ENCODE measurements at places on chromosomes 7 and 10. TPM values are rescaled to one million over a fixed set of nuclear protein-coding genes. Genes with fewer than 3 reads are reported as not detected.

CALHM1 gene
- total RNA-seq = not detected

ERCC6 gene
- 13.3 TPM for total RNA-seq

SHH gene
- not detected for total RNA-seq

UCN3 gene
- total RNA-seq = not detected

CRHR2 gene
- 0.42 TPM for total RNA-seq

STAG3 gene
- 0.25 TPM for total RNA-seq

AMPH gene
- total RNA-seq = 2.1 TPM

DENND2A gene
- 4.7 TPM for total RNA-seq

FRAT1 gene
- 2.0 TPM for total RNA-seq

DNA sequence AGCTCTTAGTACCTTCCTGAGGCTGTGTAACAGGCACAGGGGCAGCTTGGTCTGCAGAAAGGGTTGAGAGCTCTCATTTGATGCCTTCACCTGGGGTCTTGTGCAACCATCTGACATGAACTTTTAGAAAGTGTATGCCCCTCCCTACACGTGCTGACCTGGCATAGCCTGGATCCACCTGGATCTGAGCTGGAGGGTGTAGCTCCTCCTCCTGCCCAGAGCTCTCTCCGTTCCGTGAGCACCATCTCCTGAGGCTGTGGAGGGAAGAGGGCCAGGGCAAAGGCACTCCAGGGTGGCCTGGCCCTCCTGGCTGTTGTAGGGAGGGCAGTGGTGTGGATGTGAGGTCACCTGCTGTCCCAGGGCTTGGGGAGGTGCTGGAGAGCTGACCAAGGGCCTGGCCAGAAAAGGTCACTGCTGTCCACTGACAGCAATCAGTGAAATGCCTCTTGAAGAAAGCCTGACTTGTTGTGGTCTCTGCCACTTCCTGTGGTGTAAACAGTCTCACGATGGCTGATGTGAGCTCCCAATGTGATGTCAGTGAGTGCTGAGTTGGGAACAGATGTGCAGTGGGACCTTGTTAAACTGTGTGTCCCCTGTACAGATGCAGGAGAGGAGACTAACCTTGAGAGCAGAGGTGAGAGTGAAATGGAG, 23.0 kb downstream of the AMZ1 start:
- DNase-seq = no peak

DNA sequence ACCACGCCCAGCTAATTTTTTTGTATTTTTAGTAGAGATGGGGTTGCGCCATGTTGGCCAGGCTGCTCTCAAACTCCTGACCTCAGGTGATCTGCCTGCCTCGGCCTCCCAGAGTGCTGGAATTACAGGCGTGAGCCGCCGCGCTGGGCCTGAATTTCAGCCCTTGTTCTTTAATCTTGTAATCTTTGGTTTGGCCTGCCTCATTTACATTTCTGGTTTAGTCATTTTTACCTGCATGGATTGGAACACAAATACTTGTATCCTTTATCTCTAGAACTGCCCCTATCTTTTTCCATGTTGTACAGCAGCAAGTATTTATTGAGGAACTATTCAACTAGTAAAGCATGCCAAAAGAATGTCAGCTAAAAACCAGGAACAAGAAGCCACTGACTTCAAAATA, 195.6 kb upstream of the FRMD4A start:
- no peak for DNase-seq

DNA sequence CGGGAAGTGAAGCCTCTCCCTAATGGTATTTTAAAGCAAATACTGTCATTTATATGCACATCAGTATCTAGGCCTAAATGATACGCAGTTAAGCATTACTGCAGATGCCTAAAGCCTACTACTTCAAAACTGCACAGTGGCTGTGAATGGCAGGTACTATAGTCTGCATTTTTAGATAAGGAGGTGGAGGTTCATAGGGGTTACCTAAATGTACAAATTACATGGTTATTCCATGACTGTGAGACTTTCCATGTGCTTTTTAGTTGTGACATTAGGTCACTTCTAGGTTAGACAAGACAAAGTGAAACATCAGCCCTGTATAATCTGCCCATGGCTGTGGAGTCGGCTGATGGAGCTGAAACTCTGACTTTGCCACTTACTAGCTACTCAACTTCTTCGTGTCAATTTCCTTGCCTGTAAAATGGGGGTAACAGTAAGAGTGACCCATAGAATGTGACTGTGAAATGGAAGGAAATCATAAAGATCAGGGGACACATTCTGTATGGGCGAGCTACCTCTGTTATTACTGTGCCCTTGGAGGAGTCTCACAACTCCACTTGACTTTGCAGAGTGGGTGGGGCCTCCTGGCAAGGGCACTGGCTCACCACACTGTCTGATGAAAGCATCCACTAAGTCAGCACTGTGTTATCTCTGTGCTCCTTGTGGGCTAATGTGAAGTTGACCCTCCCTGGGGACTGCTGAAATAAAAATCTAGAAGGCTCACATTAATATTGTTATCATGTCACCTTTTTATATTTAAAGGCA, 239.4 kb downstream of the TNS3 start:
- DNase-seq = no peak

DNA sequence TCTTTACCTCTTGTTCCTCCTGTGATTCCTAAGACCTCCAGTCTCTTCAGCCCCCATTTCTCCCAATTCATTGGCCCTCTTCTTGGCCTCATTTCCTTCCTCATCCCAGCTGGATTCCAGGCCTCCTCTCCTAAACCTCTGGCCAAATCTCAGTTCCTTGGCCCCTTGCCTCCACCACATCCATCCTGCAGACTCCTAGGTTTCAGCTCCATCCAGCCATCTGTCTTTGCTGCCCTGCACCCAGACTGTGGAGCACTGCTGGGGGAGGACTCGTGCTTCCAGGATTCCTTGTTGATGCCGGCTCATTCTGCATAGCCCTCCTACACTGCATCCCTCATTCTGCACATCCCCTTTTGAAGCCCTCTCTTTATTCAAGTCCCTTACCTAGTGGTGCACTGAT, 6.7 kb downstream of the PLAC9 start:
- no peak for DNase-seq

DNA sequence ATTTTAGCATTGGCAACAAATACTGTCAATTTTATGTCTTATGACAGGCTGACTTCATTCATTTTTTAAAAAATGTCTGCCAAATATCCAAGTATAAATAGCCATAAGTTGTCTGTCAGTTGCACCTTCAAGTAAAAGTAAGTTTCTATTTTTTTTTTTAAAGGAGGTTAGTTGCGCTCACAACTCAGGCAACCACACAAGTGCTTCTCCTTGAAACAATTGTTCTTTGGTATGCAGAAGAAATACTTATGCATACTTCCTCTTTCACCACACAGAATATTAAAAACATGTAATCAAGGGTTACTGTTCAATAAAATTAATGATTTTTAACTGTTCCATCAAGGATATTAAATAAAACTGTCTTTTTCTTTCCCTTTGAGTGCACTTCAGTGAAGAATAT, 97.9 kb downstream of the RTKN2 start:
- no peak for DNase-seq

- DNase-seq = no peak
These were observed 7.9 kb downstream of the PRSS58 start for GRCh38 chr7:142249918-142250317.

DNA sequence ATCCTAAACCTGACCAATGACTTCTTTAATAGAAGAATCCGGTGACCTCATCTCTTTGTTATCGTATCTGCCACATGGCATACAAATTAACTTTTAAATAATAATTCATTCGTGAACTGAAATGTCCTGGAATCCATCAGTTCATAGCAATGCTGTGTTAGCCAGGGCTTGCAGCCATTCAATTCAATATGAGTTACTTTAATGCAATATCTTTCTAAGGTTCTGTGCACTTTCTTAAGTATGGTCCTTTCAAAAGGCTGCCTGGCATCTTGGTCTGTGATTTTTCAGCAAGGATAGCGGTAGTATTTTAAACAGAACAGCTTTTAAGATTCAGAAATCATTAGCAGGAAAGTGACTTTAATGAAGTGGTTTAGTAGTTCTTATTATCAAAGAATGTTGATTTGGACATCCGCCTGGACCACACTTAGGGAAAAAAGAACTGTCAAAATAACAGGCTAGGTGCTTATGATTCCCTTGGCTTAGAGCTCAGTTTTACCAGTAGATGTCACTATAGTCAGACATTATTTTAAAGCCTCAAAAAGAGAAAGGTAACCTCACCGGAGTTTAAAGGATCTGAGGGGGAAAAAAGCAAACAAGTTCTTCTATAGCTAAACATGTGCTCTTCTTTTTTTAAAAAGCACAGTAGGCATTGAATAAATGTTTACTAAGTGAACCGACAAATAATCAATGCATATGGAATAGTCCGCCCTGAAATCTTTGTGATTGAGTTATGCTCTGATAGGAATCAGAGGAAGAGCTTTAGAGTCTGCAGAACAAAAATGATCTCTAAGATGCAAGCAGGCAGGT, 22.7 kb downstream of the SLC35G1 start:
- no peak for DNase-seq

DNA sequence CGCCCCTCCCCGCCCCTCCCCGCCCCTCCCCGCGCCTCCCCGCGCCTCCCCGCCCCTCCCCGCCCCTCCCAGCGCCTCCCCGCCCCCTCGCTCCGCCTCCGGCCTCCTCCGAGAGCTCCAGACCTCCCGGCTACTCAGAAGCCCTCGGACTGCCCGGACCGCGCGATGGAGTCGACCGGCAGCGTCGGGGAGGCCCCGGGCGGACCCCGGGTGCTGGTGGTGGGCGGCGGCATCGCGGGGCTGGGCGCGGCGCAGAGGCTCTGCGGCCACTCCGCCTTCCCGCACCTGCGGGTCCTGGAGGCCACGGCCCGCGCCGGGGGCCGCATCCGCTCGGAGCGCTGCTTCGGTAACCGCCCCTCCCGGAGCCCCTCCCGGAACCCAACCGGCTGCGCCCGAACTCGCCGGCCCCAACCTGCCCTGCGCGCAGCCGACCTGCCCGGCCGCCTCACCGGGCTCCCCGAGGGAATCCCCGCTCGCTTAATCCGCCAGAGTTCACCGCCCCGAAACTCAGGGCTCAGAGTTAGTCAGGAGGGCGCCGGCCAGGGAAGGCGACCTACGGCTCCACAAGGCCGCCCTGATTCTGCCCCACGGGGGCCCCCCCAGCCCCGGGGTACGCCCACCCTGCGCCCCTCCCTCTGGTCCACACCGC, at the start of gene PAOX:
PAOX (plus strand) TSS at position 111 of the 649 bp plus-strand sequence; CDS start at position 166, 55 bp downstream.
- DNase-seq = peak; percentile 86

GRCh38 chr7:140640727-140641523, at the start of gene DENND2A:
Gene DENND2A, minus strand, starts transcription at chr7:140640813. Its CDS starts 38,416 bp downstream, at chr7:140602397.
- DNase-seq = peak; percentile 80

- DNase-seq = no peak
These were observed 257.6 kb upstream of the NPY start for GRCh38 chr7:24026351-24026750.

DNA sequence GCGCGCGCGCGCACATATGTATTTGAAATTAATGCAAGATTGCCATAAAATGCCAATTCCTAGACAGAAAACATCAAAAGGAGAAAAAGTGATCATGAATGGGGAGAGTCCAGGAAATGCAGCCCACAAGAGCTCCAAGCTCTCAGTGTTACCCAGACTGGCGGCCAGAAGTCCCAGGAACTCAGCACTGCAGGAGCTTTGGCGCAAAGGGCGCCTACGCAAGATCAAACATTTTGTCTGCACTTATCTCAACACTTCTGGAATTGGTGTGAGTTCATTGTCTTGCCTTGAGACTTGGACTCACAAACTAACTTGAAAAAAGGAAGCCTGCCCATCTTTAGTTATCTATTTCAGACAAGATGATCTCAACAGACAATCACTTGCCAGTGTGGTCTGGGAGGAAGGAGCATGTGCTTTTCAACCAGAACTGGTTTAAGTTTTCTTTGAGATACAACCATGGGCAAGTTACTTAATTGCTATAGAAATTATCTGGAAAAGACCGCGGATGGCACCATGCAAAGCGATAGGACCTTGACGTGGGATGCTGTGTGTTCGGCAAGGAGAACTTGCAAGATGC, 77.2 kb downstream of the KIAA1549 start:
- DNase-seq = no peak

GRCh38 chr7:120554960-120555571, 282.1 kb downstream of the KCND2 start:
- DNase-seq = no peak

GRCh38 chr10:73874267-73875138, at the start of gene CAMK2G:
Gene CAMK2G, minus strand, starts transcription at chr10:73874555. Its CDS starts 94 bp downstream, at chr10:73874461.
- peak; percentile 95 for DNase-seq

- peak; percentile 47 for DNase-seq
These were observed 56.3 kb upstream of the ABCB5 start for GRCh38 chr7:20558963-20559716.
